ENCODE measurements at places on chromosomes 11 and 22.

DNA sequence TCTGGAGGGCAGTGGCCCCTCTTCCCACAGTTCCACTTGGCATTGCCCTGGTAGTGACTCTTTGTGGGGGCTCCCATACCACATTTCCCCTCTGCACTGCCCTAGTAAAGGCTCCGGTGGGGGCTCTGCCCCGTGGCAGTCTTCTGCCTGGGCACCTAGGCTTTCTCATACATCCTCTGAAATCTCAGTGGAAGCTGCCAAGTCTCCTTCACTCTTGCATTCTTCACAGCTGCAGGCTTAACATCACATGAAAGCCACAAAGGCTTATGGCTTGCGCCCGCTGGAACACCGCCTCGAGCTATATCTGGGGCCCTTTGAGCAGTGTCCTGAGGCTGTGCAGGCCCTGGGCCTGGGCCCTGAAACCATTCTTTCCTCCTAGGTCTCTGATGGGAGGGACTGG is 25.3 kb downstream of the PLEKHB1 start:
- no peak for DNase-seq

DNA sequence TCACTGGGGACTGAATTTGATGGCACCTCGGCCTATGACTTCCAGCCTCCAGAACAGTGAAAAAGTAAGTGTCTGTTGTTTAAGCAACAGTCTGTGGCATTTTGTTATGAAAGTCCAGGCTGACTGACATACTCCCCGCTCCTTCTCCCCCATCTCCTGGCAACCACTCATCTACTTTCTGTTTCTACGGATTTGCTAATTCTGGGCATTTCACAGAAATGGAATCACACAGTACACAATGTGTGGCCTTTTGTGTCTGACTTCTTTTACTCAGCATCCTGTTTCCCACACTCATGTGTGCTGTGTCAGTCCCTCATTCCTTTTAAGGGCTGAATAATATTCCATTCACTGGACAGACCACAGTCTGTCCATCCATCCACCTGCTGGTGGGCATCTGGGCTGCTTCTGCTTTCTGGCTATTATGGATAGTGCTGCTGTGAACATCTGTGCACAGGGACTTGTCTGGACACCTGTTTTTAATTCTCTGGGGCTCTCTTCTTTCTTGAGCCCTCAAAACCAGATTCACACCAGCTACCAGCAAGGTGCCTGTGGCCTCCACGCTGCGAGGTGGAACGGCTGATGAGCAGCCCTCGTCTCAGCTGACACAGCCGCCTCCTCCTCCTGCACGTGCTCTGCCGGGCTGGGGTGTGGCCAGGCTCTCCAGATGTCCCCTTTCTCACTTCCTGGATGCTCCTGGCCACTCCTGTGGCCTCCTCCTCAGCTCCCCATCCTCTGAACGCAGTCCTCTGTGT is 333.1 kb downstream of the CTTN start:
- no peak for DNase-seq

DNA sequence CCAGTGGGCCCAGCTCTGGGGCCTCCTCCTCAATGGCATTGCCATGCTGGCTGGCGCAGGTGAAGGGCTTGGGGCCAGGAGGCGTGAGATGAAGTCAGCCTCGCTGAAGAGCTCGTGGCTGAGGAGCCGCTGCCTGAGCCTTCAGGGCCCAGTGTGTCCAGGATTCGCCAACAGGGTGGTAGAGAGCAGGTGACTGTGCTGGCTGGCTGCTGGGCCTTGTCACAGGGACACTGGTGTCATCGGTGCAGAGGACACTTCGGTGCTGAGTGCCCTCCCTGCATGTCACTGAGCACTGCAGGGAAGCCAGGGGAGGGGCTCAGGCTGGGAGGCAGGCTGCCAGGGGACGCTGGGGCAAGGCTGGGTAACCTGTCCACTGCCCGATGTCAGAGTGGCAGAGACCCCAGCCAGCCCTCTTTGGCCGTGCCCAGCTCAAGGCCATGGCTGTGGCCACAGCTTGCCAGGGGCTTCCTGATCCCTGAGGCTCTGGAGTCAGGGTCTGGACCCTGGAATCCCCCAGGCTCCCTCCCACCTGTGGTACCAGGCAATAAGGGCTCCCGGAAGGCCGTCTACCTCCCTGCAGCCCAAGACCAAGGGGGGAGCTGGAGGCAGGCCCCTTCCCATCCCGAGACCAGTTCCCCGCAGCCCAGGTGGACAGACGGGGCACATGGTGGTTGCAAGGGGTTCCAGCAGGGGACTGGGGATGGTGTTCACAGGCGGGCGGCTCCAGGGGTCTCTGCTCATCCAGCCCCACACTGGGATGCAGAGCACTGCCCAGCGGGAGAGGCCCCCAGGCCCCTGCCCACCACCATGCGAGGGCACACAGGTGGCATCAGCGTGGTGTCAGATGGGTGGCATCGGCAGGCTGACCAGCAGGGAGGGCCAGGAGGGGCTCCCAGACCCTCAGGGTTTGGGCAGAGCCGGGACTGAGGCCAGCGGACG is 63.9 kb downstream of the ARFGAP3 start:
- DNase-seq, result no peak

GRCh38 chr22:49251371-49251770 is 576.3 kb downstream of the BRD1 start:
- no peak for DNase-seq

DNA sequence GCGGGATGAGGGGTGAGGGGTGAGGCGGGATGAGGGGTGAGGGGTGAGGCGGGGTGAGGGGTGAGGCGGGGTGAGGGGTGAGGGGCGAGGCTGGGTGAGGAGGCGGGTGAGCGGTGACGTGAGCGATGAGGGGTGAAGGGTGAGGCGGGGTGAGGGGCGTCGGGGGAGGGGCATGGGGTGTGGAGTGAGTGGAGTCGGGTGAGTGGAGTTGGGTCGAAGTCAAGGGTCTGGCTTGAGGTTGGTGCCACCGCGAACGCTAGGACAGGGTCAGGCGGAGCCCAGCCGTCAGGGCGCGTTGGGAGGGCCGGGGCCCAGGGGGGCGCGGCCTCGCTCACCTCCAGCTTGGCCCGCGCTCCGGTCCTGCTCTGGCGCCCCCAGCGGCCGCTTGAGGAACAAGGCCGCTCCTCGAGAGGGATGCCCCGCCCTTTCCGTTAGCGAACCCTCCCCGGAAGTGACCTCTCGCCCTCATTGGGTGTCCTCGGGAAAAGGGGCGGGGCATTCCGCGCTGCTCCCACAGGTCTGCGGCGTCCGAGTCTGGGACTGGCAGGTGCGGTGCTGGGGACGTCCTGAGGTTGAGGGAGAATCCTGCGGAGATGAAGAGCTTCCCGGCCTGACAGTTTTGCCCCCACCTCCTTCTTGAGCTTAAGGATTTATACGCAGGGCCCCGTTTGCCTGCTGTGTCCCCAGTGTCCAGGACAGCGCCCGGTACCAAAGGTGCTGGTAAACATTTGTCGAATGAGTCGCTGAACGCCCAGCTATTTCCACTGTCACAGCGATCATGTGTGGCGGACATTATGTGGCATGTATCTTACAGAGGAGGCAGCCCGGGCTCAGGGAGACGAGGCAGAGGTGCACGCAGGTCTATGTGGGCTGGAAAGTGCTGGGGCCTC is at the start of gene SYCE3:
TSS of gene SYCE3 (minus strand) at position 397 of the 890 bp plus-strand sequence. CDS start 6,514 bp downstream, outside the sequence.
- peak; percentile 89 for DNase-seq

DNA sequence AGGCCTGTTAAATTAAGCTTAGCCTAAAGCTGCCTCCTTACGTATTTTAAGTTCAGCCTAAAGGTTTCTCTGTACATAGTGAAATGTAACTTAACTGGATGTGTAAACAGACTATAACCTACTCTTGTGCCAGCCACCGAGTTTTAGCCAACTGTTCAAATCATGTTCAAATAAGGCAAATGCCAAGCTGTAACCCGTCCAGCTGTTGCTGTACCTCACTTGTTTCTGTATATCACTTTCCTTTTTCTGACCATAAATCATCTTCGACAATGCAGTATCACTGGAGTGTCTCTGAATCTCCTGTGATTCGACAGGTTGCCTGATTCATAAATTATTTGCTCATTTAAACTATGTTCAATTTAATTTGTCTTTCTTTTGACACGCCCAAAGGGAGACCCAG is 4.0 kb upstream of the PLAAT5 start:
- DNase-seq, result no peak

GRCh38 chr11:14587258-14587657 is 56.3 kb upstream of the PDE3B start:
- no peak for DNase-seq

- DNase-seq, result no peak
Observed at GRCh38 chr22:25021409-25021808, 68.9 kb downstream of the KIAA1671 start.

DNA sequence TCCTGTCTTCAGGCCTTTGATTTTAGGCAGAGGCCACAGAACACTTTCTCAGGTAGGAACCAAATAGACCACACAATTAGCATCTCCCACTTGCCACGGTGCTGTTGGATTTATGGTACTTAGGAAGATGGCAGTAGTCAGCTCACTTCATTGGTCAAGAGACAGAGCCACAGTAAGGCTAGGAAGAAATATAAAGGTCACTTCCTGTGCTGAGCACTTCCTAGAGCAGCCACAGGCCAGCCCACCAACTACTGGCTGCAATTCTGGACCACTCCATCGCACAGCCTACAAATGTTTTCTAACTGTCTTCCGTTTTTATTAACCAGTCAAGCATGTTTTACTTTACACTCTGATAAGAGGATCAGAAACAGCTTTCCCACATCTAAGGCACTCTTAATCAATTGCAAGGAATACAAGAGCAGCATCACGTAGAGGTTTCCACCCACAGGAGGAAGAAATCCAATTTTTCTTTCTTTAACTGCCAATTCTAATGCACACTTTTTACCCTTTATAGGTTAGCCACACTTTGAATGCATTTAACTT is 54.7 kb downstream of the ABTB2 start:
- no peak for DNase-seq

GRCh38 chr11:133681901-133682300 is 149.6 kb upstream of the OPCML start:
- DNase-seq, result no peak

GRCh38 chr22:44437216-44438055 is 60.6 kb downstream of the RTL6 start:
- no peak for DNase-seq

GRCh38 chr22:38927033-38927781 is 30.2 kb upstream of the APOBEC3A start:
- peak; percentile 53 for DNase-seq

GRCh38 chr11:74577624-74578396 is 14.6 kb upstream of the POLD3 start:
- no peak for DNase-seq

DNA sequence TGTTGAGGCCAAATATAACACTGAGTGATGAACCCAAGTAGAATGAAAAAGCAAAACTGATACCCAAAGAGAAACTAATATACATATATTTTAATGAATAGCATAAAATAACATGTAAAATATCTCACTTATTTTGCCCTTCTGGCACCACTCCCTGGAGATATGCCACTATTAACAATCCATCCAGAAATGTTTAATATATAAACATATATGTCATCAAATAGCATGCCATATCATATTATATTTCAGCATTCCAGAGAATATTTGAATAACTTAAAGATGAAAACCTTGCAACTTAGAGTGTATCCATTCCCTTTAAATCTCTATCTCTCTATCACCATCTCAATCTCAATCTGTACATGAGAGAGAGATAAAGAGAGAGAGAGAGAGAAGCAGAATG is 1073.3 kb upstream of the RAG2 start:
- no peak for DNase-seq

- DNase-seq, result no peak
Observed at GRCh38 chr11:1622086-1622485, at the start of gene KRTAP5-4. Gene KRTAP5-4, minus strand, starts transcription at chr11:1622138. Its CDS starts 45 bp downstream, at chr11:1622093.

- DNase-seq, result no peak
Observed at GRCh38 chr11:106702805-106703204, 315.5 kb downstream of the GUCY1A2 start.

- DNase-seq, result no peak
Observed at GRCh38 chr11:16078936-16079335, 277.4 kb downstream of the SOX6 start.

DNA sequence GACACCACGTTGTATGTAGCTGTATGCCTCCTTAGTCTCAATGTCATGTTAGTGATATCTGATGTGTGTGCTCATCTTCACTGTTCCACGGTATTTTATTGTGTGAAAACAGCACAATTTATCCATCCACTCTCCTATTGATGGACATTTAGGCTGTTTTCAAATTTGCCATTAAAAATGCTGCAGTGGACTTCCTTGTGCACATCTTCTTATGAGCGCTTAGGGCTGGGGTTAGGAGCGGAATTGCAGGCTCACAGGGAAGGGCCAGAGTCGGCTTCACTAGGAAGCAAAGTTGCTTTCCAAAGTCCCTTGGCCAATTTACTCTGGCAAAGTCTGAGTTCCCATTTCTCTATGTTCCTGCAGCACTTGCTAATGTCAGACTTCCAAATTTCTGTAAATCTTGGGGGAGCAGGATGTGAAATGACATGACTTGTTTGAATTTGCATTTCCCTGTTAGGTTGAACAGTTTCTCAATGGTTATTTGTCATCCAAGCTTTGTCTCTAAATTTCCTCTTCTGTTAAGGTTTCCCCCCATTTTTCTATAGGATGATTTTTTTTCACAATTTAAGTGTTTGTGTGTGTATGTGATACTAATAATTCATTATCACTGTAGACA is 75.4 kb downstream of the MYEOV start:
- DNase-seq, result no peak

DNA sequence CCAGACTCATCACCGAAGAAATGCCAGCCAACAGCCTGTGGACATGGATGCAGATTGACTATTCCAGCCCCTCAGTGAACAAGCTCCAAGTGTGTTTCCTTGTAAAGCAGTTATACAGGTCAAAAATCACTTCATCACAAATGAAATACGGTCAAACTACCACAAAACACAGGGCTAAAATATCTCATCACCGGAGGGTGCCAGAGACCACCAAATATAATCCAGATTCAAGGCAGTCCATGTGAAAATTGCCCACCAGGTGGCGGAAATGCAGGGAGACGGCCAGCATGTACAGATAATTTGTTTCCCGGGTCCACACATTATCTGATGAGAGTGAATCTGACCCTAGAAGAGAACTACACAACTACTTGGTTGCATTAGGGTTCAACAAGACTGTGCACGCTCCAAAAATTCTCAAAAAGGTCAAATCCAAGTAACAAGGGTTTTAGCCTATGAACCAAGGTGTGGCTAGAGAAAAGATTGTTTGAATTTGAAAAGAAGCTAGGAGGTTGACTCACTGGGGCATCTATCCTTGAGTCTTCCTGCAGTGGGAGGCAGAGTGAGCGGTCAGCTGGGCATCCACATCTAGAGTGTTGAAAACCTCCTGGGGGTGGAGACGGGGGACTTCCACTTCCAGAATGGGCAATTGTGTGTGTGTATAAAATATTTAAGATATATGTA is 71.7 kb downstream of the IGLL5 start:
- no peak for DNase-seq

- peak; percentile 34 for DNase-seq
Observed at GRCh38 chr11:27926981-27927481, 180.9 kb downstream of the KIF18A start.

DNA sequence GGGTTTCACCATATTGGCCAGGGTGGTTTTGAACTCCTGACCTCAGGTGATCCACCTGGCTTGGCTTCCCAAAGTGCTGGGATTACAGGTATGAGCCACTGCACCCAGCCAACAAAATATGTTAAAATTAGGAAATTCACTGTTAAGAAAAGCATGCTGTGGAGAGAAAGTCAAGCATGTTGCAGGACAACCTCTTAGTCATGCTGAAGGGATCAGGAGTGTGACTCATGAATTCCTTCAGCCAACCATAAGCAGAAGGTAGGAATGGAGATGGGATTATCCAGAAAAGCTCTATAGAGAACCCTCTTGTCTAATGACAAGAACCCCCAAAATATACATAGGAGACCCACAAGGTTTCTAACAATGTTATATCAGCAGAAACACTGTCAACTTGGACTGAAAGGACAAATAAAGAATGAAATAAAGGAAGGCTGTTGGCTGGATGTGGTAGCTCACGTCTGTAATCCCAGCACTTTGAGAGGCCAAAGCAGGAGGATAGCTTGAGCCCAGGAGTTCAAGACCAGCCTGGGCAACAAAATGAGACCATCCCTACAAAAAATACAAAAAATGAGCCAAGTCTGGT is 16.0 kb downstream of the MRTFA start:
- peak; percentile 51 for DNase-seq

All from hepatic stellate cell (primary cell).